ENCODE measurements at places on chromosomes 6 and 20.

DNA sequence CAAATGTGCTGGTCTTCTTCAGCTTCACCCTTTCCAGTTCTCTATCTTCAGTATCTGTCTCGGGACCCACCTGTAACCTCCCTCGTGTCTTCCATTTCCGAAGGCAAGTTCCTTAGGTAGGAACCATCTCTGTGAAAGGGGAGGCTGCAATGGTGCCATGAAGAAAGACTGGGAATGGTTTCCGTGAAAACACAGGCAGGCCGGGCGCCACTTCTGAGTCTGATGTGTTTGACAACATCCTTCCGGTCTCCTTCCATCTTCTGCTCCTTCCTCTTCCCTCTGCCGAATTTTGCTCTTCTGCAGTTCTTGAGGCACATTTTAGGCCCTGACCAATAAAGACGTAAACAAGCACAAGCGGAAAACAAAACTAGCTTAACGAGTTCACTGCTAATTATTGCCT lies 328.0 kb downstream of the THBS2 start:
- DNase-seq, result no peak

DNA sequence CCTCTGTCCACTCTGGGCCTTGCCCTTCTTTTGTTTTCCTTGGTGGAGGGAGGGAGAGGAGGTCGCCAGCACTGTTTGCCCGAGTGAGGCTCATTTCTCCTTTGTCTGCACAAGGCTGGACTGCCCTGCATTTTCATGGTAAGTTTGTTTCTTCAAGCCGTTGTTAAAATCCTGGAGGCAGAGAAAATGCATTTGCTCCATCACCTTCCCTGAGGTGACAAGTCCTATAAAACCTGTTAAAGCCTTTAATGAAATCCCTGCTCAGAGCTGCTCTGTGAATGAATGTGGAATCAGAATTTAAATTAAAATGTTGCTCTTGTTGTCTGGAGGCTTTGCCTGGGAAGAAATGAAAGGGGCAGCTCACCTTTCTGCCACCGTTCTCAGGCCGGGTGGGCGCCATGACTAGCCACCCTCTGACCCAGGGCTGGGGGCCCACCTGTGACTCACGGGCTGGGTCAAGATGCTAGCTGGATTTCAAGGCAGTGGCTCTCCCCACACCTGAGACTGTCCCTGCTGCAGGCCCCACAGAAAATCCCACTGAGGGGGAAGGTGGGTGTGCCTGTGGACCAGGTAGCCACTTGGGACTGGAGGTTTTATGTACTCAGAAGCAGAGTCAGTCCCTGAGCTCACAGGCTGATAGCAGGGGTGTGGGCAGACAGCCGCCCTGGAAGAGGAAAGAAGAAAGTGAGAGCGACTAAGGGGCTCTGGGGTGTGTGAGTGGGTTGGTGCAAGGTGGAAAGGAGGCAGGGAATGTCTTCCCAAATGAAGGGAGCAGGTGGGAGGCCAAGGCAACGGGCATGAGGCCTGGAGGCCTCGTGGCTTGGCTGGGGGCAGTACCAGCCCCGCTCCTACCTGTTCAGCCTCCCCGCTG lies 24.0 kb upstream of the MYT1 start:
- no peak for DNase-seq

- no peak for DNase-seq
Measured at GRCh38 chr6:137311940-137312339, 92.8 kb upstream of the IFNGR1 start.

GRCh38 chr20:44204156-44204831 lies 6.3 kb downstream of the OSER1 start:
- DNase-seq, result no peak

DNA sequence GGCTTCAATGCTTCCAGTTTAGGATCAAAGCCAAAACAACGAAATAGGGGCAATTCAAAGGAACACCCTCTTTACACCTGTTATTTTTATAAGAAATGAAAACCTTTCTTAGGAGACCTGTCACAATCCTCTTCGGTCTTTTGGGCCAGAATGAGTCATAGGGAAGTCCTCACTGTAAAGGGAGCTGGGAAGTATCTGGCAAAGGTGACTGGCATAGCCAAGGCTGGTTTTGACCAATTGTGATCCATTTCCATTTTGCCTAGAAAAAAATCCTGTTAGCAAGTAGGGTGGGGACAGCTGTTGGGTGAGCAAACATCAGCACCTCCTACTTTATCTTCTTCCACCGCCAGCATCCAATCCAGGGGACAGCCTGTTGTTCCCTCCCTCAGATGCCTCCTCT lies 343.2 kb upstream of the SULF2 start:
- no peak for DNase-seq

GRCh38 chr6:5510331-5511133 lies 249.2 kb downstream of the FARS2 start:
- DNase-seq, result no peak

DNA sequence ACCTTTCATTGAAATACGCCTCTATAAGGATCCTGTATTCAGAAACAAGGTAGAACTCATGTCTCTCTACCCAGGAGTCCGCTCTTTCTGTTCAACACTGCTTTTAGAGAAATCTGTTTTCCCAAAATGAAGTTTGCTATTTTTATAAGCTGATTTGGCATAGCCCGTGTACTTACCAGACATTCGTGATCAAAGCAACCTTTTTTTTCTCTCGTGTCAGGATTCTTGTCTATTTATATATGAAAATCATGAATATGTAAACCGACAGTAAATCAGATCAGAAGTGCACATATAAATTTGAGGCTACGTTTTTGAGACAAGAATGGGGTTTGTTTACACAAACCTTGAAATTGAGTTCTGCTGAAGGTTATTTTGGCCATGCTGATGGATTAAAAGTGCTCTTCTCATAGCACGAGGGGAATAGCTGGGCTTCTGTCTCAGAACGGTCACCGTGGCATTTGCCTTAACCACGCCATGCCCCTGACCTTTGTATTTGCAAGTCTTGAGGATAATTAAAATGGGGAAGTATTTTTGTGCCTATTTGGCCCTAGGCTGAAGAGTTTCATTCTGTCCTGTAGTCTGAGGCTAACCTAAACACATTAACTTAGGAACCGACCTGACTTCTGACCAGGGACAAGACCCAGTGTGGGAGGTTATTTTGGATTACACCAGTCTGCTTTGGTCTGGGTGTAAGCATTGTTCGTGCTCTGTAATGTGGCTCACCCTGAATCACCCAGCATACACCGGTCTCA lies 118.6 kb downstream of the MAP3K4 start:
- DNase-seq, result no peak

GRCh38 chr20:39164642-39165041 lies 202.5 kb downstream of the DHX35 start:
- DNase-seq, result no peak

GRCh38 chr20:46398963-46399362 lies 7.5 kb downstream of the ELMO2 start:
- DNase-seq, result no peak

DNA sequence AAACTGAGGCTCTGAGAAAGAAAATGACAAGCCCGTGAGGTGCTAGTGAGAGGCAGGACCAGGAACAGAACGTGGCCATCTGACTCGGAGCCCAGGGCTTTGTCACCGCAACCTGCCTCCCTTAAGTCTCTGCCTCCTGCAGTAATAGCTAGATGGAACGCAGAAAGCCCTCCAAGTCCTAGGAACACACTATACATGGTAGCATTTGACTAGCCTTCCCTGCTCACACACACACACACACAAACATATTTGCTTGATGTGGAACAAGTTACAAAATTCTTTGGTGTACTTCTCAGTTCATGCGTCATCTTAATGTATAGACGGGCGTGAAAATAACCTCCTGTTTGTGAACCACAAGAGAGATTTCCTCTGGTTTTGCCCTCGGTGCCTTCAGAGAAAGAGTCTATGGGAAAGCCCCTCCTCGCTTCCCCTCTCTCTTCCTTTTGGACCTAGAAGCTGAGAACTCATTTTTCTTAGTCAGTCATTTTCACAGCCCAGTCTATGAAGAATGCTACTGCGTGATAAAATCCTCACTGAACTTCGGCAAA lies 38.8 kb downstream of the C6orf52 start:
- no peak for DNase-seq

DNA sequence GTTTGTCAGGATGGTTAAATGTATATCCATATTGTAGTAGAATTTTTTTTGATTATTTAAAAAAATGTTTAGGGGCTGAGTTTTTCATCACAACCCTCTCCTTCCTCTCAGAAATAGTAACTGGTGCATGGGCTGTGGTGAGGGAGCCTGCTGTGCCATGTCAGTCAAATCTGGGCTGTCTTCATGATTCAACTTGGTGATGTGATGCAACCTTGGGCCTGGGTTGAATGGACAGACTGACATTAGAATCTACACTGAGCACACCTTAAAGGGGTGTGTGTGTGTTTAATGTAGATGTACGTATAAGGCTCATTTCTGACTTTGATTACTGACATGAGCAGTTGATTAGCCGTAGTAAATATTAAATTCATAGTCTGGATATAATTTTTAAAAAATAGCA lies 3.7 kb downstream of the TJAP1 start:
- no peak for DNase-seq

DNA sequence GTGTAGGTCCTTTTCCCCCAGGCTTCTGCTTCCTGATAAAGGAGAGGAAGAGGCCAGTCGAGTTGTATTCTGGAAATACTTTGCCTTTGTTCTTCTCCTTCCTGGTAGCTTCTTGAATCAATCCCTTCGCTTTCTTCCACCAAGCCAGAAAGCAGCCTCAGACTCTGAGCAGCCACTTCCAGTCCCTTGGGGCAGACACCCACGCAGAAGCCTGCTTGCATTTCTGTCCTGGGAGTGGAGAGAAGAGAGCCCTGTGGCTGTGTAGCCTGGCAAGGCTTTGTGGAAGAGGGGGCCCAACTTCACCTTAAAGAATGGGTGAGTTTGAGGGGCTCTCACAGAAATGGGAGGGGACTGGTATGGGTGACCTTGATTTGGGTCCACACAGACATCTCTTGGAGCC lies 211.0 kb upstream of the SSTR4 start:
- no peak for DNase-seq

DNA sequence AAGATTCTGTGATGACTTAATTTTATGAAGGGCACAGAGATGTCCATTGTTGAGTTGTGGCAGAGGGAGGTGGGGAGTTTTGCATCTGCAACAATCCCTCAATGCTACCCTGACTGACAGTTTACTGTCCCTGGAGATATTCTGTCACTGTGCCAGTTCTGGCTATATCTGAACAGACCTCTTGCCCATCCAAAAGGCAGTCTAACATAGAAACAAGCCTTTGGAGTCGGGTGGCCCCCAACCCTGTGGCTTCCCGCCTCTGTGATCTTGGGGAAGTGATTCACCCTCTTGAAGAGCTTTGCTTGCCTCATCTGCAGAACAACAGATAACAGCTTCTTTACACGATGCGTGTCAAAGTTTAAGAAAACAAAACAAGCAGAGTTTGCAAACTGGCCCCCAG lies 3.8 kb upstream of the E2F1 start:
- DNase-seq, result no peak

DNA sequence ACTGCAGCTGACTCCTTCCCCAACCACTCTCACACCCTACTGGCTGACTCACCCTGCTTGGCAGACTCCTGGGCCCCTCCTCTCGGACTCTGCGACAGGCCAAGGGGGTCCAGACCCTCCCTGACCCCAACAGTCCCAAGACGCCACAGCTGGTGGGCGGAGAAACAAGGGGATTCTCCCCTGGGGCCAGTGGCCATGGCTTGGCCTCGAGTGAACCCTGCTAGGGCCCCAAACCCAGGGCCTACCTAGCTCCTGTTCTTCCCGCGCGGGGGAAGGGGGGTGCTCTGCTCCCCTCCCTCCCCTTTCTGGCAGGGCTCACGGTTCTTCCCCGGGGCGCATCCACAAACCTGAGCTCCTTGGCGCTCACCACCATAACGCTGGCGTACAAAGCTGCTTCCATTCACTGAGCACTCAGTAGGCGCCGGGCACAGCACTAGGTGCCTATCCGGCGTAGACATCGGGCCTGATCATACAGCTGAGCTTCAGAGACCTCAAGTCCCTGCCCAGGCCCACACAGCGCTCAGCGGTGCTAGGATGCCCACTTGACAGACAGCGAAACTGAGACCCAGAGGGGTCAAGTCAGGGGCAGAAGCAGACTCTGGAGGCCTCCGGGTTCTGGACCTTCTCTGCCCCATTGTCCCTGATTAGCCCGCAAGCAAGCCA lies 597 bp downstream of the ADA start:
- DNase-seq, result no peak

DNA sequence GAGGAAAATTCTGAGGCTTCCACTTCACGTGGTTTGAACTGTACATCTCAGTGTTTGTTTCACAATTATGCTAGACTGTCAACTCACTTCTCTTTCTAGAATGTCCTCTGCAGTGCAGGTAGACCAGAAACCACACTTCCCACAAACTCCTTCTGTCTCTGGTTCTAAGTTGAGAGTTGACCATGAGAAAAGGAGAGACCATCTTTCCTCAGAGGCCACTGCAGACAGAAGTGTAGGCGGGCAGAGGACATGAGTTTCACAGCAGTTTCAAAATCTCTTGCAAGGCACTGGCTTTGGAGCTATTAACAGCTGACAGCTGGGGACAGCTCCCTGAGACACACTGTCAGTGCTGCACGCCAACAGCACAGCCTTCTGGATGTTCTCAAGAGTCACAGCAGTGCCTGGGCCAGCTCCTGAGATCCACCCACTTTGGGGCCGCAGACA lies 55.4 kb upstream of the MOXD1 start:
- no peak for DNase-seq

DNA sequence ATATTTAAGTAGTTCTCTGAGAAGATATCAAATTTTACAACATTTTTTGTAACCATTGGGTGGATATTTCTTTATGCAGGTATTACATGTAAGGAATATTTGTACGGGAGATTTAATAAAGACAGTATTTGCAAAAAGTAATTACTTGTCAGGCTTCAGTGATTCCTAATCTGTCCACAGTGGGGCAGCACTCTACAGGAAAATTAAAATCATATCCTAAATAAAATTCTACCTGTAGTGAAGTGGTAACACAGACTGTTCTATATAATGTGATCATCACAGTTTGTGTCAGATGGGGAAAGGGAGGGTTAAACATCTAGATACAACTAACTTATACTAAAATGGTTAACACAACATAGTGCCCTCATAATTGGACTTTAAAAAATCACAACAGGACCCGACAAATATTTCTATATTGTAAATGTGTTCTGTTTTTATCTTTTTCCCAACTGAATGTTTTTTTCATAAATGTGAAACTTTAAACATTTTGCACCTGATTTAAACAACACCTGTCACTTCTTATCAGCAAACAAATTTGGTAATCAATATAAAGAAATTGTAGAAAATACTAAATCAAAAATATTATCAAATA lies 145.6 kb upstream of the MANEA start:
- DNase-seq, result no peak

DNA sequence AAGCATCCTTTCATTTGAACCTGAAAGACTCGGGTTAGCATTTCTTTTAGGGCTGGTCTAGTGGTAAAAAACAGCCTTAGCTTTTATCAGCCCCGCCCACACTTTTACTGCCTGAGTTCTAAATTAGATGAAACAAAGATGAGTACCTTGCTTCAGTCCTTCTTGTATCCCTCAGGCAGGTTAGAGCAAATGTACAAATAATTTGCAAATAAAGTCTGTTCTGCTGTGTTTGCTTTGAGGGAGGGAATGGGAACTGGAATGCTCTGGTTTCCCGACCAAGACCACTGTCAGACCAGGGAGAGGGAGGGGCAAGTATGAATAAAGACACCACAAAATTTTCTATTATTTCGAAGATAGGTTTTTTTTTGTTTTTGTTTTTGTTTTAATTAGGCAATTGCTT lies 85.5 kb upstream of the FLRT3 start:
- no peak for DNase-seq

- DNase-seq, result no peak
Measured at GRCh38 chr6:116929825-116930224, 52.8 kb downstream of the RFX6 start.

Data from C1 segment of cervical spinal cord (tissue), 14 donors.